NCI-H2107 (cell line): ENCODE measurements at places on chromosomes 1 and 21.
A peak's percentile ranks its signal among the peaks of the same experiment; 100 is the strongest.

GRCh38 chr1:35660581-35661473 lies 19.5 kb upstream of the PSMB2 start:
- no peak for DNase-seq

DNA sequence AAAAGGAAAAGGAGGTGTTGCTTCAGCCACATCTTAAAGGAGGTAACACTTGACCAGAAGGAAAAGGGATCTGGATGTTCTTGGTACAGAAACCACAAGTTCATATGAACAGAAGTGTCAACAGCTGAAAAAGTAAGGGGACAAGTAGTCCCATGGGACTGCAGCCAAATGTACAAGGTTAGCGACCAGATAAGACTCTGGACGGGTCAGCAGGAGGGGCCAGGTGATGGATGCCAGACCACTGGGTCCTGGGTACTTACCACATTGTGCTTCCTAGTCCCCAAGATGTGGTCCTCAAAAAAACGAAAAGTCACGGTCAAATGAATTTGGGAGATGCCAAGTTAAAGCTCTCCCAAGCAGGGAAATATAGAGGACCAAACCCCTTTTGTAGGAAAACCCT lies 16.6 kb upstream of the BMP8A start:
- DNase-seq = no peak

- DNase-seq = no peak
Observed at GRCh38 chr1:40732756-40733301, 41.3 kb downstream of the NFYC start.

DNA sequence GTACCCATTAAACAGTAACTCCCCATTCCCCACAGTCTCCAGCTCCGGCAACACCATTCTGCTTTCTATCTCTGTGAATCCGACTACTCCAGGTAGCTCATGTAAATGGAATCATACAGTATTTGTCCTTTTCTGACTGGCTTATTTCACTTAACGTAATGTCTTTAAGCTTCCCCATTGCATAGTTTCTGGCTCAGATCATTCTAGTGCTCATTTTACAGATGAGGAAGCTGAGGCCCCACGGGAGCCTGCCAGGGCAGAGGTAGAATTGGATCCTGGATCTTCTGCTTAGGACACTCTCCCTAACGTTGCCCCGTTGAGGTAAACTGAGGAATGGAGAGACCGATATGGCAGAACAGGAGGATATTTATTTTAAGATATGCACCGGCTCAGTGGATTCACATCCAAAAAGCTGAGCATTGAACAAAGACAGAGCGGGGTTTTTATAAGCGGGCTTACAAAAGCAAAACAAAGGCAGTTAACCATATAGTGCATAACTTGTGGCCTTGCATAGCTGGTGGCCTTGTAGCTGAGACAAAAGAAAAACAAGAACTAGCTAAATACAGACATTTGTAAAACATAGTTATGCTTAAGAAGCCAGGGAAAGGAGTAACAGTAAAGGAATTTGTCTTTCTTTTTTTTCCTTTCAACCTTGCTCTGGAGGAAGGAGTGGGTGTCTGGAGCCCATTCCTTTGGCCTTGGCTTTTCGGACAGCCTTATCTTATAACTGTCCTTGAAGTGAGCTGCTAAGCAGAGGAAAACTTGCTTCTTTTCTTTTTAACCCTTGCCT lies 15.3 kb upstream of the KLHDC8A start:
- DNase-seq = no peak

DNA sequence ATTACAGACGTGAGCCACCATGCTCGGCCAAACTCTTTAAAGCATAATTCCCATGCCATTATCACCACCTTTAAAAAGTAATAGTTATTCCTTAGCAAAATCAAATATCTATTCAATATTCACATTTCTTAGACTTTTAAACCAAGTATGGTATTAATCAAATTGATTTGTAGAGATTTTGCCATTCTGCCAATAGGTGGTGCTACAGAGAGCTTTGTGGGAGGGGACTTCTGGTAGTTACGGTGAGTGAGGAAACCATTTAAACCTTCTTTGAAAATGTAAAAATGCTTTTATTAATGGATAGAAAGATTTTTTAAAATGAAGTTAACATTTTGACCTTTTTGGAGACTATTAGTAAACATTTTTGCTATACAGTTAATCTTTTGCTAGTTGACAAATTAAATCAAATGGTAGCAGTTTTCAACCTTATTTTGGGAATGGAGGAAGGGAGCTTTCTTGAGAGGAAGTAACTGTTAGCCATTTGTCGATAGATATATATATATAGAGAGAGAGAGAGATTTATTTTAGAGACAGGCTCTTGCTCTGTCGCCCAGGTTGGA lies 19.3 kb downstream of the IARS2 start:
- DNase-seq = no peak

DNA sequence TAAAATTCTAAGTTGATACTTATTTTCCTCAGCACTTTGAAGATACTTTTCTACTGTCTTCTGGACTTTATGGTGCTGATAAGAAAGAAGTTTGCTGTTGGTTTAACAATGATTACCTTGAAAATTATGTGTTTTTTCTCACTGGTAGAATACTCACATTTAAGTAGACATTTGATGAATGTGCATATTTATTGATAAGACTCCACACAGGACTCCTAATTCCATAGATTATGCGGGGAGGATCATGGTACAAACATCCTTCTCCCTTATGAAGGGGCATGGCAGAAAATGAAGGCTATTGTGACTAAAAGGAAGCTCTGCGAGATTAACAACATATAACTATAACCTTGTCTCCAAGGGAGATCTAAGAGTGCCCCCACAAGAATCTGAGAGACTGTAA lies 28.5 kb upstream of the ALDH9A1 start:
- DNase-seq = no peak

- no peak for DNase-seq
Observed at GRCh38 chr1:172809750-172810149, 150.8 kb downstream of the FASLG start.

GRCh38 chr1:23098463-23099170 lies 70.0 kb downstream of the LUZP1 start:
- peak; percentile 81 for DNase-seq

DNA sequence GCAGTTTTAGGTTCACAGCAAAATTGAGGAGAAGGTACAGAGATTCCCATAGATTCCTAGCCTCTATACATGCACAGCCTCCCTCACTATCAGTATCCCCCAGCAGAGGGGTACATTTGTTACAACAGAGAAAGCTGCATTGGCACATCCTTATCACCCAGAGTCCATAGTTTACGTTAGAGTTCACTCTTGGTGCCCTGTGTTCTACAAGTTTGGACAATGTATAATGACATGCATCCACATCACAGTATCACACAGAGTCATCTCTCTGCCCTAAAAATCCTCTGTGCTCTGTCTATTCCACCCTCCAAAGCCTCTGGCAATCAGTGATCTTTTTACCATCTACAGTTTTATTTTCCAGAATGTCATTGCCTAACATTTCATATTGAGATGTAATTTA lies 22.3 kb upstream of the RGS16 start:
- DNase-seq = no peak
